Muscle of back (tissue), 13 donors: ENCODE measurements at places on chromosomes 2 and 18. TPM values are rescaled to one million over a fixed set of nuclear protein-coding genes. Genes with fewer than 3 reads are reported as not detected.
A peak's percentile ranks its signal among the peaks of the same experiment; 100 is the strongest.

DNA sequence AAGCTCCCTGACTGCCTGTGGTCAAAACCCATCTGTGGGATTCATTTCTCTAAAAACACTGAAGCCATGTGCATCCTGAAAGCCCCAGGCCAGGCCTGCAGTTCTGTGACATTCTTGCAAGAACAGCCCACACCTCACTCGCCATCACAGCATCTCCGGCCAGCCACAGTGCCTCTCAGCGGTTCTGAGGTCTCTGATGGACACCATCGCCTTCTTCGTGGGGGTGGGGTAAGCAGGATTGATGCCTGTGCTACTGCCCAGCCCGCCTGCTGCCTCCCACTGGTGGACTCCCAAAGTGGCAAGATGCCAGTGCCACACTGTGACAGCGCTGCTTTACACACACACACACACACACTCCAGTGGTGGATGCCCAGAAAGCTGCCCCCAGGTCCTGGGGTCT is 5.2 kb upstream of the PRLH start:
- DNase-seq: no peak

GRCh38 chr18:65748321-65748720 is 2.5 kb upstream of the CDH7 start:
- DNase-seq: no peak

Gene EFR3B
- polyA plus RNA-seq: 4.6 TPM

DNA sequence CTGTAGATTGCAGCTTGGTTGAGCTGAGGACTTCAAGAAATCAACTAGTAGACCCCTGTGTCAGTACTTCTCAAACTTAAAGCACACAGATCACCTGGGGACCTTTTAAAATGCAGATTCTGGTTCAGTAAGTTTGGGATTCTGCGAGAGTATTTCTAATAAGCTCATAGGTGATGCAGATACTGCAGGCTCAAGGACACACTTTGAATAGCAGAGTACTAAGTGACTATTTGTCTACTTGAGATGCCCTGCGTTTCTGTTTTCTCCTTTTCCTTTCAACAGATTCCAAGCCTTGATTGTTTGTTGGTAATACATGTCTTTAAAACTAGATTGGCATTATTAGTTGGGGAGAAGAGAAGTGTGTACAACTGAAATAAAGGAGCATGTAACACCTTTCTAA is 6.7 kb downstream of the MIB1 start:
- DNase-seq: no peak

Gene PID1
- polyA plus RNA-seq: 33.8 TPM

Gene NPPC
- polyA plus RNA-seq: 3.7 TPM

DNA sequence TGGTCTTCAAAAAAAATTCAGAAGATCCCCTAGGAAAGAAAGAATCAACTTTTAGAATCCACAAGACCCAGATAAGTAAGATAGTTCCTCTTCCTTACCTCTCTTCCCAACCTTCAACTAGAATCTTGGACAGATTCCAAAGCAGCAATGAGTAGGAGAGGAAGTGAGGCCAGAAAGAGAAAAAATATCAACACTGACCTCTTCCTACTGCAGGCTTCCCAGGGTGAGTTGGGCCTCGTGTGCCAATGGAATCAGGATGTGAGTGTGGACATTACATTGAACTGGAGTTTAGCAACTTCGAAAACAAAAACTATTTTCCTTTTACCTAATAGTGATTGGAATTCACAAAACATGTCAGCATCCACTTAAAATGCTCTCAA is 102.5 kb upstream of the PIEZO2 start:
- no peak for DNase-seq

- no peak for DNase-seq
Observed at GRCh38 chr18:48412339-48412929, 3.3 kb upstream of the ZBTB7C start.

GRCh38 chr2:71832388-71832787 is 315.3 kb downstream of the CYP26B1 start:
- DNase-seq: no peak

DNA sequence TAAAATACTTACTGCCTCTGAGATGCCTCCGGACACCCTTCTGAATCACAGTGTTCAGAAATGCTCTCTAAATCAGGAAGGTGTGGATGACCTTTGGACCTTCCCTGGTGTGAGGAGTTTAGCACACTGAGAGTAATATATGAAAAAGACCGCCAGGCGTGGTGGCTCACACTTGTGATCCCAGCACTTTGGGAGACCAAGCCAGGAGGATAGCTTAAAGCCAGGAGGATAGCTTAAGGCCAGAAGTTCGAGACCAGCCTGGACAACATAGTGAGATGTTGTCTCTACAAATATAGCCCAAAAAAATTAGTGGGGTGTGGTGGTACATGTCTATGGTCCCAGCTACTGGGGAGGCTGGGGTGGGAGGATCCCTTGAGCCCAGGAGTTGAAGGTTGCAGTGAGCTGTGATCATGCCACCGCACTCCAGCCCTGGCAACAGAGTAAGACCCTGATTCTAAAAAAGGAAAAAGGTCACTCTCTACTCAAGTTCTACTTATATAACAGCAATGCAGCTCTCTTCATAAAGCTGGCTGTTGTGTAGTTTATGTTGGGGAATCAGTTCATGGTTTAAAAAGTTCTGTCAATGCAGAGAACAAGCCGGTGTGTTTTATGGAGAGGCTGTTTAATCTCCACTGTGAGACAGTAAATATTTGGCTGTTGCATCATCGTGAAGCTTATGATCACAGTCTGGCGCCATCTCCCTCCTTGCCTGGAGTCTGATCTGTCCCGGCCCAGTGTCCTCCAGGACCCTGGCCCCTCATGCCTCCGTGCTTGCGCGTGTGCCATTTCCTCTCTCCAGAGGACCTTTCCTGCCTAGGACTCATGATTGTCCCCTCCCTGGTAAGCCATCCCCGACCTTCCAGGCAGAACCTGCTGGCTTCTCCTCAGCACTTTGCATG is 184.5 kb downstream of the FAM210A start:
- no peak for DNase-seq

Gene MFSD2B
- polyA plus RNA-seq: 2.9 TPM

GRCh38 chr2:85582492-85582891 is 1.7 kb upstream of the VAMP5 start:
- no peak for DNase-seq

GRCh38 chr2:140246058-140246457 is 1465.9 kb upstream of the NXPH2 start:
- DNase-seq: no peak

- DNase-seq: no peak
Observed at GRCh38 chr2:158113741-158114295, 12.1 kb downstream of the UPP2 start.

Gene AQP4
- 0.60 TPM for polyA plus RNA-seq

Gene TTN
- polyA plus RNA-seq: 226 TPM

Gene SMYD5
- polyA plus RNA-seq: 32.4 TPM

Gene IL37
- polyA plus RNA-seq: not detected

DNA sequence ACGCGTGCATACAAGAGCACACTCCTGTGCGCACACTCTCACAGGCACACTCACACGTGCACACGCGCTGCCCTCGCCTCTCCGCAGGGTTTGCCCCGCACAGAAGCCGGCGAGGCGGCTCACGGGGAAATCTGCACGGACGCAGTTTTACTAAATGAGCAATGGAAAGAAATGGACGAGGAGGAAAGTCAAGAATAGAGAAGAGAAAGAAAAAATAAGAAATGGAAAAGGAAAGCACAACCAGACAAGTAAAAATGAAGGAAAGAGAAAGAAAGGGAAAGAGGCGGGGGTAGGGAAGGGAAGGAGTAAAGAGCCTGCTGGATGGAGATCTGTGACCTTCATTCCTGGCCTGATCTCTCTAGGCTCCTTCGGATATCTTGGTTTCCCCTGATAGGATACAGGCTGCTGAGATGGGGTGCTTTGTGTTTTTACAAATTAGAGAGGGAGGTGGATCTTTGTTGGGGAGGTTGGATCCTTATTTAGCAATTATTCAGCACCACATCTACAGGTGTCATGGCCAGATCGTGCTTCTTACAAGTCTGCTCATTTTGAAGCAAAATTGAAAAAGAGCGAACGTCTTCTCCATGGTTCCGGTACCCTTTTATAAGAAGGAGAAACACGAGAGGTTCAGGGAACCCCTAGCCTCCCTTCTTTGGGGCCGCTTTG is 693 bp upstream of the LRP2 start:
- DNase-seq: peak; percentile 20

DNA sequence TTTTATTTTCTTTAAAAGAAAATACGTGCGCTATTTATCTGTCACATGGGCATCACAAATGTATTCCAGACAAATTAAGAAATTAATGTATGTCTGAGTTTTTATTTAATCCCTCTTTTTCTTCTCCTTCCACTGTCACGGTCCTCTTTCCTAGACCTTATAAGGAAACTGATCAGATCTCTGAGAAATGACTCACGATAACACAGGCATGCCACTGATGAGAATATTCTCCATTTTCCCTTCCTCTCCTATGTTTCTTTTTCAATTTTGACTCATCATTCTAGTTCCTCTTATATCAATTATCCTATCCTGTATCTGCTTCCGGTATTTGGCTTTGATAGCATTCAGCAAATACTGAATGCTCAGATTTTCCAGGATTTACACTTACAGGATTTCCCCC is 121.8 kb downstream of the DSC3 start:
- DNase-seq: no peak

- DNase-seq: no peak
Observed at GRCh38 chr18:70287731-70288130, 1.1 kb upstream of the SOCS6 start.

DNA sequence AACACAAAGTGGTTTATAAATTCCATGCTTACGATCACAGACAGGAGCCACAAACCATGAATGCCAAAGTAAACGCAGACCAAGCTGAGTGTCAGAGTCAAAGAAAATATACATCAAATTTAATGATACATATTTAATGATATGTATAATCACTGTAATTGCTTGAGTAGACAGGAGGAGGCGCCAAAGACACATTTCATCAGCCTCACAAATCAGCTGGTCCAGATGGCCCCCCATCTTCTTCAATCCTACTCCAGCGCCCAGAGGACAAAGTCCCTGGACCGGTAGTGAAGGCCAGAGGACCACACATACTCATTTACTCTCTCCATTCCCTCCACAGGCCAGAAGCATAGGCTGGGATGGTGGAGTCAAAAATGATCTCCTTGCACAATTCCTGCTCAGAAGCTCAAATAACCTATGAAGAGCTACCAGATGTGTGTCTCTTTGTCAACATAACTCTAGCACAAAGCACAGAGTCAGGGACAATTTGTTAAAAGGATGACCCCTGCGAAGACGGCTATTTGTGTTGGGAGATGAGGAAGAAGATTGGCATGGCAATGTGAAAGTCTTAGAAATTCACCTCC is 149.3 kb upstream of the PGAP1 start:
- DNase-seq: no peak

- no peak for DNase-seq
Observed at GRCh38 chr18:12361770-12362378, 15.2 kb downstream of the AFG3L2 start.

- DNase-seq: peak; percentile 77
Observed at GRCh38 chr18:49668574-49669275, 106.9 kb downstream of the LIPG start.

- no peak for DNase-seq
Observed at GRCh38 chr18:26568513-26568912, 20.2 kb upstream of the KCTD1 start.

DNA sequence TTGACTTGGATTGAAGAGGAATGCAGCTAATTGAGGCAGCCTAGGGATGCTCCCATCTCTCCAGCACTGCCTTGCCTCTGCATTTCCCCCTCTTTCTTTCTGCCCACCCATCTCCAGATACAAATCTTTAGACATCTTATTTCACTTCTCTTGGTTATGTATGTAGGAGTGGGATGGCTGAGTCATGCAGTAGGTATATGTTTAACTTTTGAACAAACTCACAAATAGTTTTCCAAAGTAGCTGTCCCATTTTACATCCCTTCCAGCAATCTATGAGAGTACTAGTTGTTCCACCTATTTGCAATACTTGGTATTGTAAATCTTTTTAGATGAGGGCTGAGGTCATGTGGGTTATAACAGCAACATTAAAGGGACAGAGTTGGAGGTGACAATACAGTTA is 329.9 kb downstream of the DYSF start:
- no peak for DNase-seq

Gene UCN
- polyA plus RNA-seq: 1.1 TPM

DNA sequence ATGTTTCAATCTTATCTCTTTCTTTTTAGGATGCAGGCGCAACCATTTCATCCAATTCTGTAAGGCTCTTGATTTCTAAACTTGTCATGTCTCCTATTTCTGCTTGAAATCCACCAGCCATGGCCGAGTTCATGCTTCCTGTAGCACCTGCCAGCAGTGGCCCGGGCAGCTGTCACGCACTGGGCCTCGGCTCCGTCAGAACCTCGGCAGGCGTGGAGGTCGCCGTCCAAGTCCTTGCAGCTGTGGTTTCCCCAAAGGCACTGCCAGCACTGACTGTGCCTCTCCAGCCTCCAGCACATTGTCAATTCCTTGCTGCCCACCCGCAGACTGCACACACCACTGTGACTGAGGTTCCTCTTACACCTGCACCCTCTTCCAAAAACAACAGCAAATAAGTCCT is 188.7 kb upstream of the SALL3 start:
- no peak for DNase-seq

GRCh38 chr2:122233372-122233771 is 477.9 kb downstream of the TSN start:
- DNase-seq: no peak

GRCh38 chr2:223415071-223415470 is 187.1 kb downstream of the SCG2 start:
- no peak for DNase-seq

GRCh38 chr18:12041561-12041960 is 52.1 kb upstream of the ANKRD62 start:
- DNase-seq: no peak

DNA sequence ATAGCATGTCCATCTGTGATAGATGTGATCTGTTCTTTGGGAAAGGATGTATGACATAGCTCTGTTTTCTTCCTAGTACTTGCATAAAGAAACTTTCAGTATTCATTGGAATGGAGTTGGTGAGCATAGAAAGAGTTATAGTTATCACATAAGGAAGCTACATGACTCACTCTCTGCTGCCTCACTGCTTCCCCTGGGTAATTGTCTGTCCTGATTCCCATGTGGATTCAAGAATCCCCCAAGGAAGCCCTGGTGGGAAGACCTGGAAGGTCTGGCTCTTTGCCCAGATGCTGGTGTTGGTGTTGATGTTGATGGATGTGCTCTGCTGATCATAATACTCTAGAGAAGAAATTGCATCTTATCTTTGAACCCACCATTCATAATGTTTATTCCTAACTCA is 60.6 kb downstream of the PTPN4 start:
- no peak for DNase-seq

DNA sequence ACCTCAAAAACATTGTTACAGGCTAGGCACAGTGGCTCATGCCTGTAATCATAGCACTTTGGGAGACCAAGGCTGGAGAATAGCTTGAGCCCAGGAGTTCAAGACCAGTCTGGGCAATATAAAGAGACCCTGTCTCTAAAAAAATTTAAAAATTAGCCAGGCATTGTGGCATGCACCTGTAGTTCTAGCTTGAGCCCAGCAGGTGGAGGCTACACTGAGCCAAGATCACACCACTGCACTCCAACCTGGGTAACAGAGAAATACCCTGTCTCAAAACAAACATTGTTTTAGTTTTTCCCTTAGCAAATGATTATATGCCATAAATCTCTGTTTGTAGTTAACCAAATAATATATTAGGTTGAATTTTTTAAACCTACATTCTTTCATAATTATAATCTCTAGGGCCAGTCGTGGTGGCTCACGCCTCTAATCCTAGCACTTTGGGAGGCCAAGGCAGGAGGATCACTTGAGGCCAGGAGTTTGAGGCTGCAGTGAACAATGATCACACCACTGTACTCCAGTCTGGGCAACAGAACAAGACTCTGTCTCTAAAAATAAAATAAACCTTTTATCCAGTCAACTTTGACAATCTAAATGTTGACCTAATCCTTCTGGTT is 13.3 kb upstream of the CYP20A1 start:
- DNase-seq: peak; percentile 6

Gene EVA1A
- 5.8 TPM for polyA plus RNA-seq
